ENCODE measurements at places on chromosomes 12 and 14.

- DNase-seq: no peak
Measured at GRCh38 chr14:104066719-104067295, 18.7 kb upstream of the ASPG start.

GRCh38 chr12:31235868-31236395, 90.0 kb downstream of the SINHCAF start:
- DNase-seq: no peak

- no peak for DNase-seq
Measured at GRCh38 chr12:106033161-106033675, 105.5 kb downstream of the NUAK1 start.

GRCh38 chr12:98954506-98954905, 309.4 kb downstream of the APAF1 start:
- DNase-seq: no peak

GRCh38 chr14:77979171-77979570, 179.3 kb downstream of the ADCK1 start:
- no peak for DNase-seq
